ENCODE measurements at places on chromosomes 4 and X.

GRCh38 chrX:118614150-118614549 is 113.3 kb upstream of the IL13RA1 start:
- no peak for DNase-seq

- DNase-seq: no peak
These were observed 87.5 kb downstream of the RBM46 start for GRCh38 chr4:154868414-154869194.

DNA sequence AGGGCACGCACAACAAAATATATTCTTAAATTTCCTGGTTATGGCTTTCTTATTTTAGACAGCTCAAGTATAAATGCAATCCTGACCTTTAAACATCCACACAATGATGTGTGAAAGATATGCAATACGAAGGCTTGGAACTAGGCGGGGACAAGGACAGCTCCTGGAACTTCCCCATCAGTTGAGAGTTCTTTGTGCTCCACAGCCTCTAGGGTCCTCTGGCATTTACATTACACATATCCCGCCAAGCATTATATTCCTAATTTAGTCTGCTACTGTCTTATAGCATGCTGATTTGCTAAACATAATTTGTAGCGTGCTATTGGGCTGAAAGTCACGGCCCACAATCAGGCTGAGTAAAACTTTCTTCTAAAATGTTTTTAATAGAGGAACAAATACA is 74.4 kb downstream of the FTHL17 start:
- no peak for DNase-seq

GRCh38 chrX:107708762-107709161 is 66.8 kb downstream of the TSC22D3 start:
- no peak for DNase-seq

DNA sequence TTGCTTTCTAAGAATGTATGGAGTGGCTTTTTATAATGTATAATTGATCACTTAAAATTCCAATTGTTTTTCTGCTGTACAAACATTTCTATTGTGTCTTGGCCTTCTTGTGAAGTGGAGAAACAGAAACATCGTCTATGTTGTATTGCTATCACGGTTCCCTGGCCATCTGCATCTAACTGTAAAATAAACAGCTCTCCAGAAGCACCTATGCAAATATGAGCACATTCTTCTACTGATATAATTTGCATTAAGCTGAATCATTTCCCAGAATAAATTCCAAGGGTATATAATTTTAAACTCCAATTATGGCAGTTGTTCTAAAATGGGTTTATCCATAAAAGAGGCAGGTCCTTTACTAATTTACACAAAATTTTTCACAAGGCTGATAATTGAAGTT is 261.6 kb upstream of the STS start:
- no peak for DNase-seq

DNA sequence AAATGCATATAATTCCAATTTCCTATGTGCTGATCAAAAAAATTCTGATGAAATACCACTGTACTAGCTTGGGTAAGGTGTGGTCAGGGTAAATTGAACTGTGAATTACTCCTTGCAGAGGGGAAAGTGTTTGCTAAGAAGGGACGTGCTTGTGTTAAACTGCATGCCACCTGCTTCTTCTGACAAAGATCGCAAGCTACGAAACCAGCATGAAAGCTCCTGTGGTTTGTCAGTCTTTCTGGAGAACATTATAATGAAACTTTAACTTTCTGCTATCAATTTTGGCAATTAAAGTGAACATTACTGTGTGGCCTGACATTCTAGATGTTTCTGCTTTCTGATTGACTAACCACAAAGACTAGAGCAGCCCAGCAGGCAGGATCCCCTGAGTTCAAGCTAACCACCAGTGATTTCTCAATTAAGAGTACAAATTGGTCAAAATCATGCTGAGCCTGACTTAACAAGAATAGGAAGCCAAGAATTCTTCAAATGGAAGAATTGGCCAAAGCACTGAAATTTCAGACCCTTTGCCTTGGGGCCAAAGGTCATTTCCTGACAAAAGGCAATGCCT is 239.0 kb downstream of the SLITRK2 start:
- no peak for DNase-seq

- no peak for DNase-seq
These were observed 1.2 kb upstream of the TMEM144 start for GRCh38 chr4:158208963-158209640.

GRCh38 chr4:76902233-76902890 is 4.4 kb upstream of the SOWAHB start:
- no peak for DNase-seq

- DNase-seq: no peak
These were observed 52.5 kb downstream of the SNX25 start for GRCh38 chr4:185261946-185262345.

DNA sequence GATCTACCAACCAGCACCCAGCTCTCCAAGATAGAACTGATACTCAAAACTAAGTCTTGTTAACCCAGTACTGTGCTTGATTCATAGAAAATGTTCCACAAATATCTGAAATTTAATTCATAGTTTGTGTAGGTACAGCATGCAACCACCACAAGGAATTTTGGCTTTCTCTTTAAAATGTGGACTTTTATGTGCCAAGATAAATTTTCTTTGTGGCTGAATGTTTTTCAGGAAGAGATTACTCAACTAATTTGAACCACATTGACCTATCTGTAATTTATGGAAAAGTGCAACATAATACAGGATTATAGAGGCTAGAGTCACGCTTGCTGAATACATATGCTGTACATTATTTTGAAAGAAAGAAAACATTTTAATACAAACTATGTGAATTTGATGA is 730.8 kb downstream of the IL1RAPL1 start:
- no peak for DNase-seq

DNA sequence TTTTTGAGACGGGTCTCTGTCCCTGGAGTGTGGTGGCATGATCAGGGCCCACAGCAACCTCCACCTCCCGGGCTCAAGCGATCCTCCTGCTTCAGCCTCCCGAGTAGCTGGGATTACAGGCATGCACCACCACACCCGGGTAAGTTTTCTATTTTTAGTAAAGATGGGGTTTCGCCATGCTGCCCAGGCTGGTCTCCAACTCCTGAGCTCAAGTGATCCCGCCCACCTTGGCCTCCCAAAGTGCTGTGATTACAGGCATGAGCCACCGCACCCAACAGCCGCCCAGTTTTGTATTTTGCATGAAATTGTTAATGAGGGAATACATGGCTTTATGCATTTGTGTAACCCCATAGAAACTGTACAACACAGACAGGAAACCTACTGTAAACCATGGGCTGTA is 2.8 kb upstream of the ARHGAP4 start:
- no peak for DNase-seq
